ENCODE measurements at places on chromosomes 5 and 9.

DNA sequence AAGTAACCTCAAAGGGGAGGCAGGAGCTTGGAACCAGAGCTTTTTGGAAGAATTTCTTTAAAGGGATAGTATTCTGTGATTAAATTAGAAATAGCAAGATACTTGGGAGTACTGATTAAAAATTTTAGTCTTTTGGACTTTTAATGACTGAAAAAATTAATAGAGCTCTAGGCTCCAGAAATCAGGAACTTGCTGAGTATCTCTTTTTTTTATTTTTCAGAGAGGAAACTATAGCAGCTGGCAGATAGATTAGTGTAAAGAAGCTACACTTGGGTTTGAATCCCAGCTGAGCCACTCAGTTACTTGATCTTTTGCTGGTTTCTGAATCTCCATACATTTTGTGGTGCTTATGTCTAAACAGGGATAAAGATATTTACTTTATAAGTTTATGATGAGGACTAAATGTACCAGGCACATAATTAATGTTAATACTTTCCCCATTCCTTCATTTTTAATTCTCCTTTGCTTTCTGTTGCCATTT is 94.2 kb upstream of the TNC start:
- no peak for DNase-seq

GRCh38 chr5:174527916-174528540 is 196.4 kb upstream of the MSX2 start:
- DNase-seq: no peak

GRCh38 chr9:112041536-112042243 is 133.4 kb downstream of the SUSD1 start:
- peak; percentile 89 for DNase-seq

DNA sequence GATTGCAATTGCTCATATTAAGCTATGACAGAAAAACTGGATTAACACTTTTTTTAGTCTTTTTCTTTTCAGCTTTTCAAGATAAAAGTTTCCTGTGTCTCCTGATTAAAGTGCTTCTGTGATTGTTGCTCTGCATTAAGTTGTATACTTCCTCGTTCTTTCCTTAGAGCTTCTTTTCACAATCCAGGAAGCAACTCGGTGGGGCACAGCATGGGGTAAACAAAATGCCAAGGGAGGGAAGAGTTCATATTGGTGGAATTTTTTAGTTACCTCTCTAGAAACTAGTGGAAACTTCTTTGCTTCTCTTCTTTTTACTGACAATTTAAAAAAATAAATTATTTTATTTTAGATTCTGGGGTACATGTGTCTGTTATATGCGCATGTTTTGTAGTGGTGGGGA is 37.8 kb upstream of the ARRDC3 start:
- DNase-seq: no peak

GRCh38 chr5:143550986-143551630 is 147.6 kb upstream of the NR3C1 start:
- no peak for DNase-seq

DNA sequence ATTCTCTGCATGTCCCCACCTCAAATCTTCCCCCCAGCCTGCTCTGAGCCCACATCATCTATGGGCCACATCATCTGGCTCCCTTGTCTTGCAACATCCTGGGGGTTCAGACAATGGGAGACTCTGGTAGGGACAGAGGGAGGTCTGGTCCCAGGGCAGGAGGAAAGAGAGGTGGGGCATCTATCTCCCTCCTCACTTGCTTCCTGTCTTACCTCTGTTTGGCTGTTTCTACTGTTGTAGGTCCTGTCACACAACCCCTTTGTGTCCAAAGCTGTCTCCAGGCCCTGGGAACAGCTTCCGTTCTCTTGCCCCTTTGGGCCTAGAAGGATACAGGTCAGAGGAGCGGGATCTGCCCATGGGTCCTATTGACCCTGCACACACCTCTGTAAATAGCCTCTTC is 227.2 kb downstream of the NSG2 start:
- no peak for DNase-seq

DNA sequence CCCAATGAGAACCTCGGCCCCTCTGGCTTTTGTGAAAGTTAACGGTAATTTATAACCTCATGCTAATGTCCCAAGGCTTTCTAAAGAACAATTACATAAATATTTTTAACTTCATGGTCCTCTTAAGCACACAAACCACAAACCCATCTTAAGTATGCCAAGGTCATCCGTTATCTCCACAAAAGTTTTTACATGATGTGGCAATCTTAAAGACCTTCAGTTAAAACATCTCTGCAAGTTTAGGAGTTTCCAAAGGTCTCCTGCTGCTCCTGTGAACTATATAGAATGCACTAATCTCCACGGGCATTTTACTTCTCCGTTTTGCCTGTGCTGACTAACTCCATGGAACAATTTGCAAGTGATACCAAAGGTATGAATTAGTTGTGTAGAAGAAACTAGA is 228.2 kb downstream of the TLE1 start:
- DNase-seq: no peak

GRCh38 chr9:75907329-75907728 is 16.9 kb downstream of the PCSK5 start:
- DNase-seq: no peak

DNA sequence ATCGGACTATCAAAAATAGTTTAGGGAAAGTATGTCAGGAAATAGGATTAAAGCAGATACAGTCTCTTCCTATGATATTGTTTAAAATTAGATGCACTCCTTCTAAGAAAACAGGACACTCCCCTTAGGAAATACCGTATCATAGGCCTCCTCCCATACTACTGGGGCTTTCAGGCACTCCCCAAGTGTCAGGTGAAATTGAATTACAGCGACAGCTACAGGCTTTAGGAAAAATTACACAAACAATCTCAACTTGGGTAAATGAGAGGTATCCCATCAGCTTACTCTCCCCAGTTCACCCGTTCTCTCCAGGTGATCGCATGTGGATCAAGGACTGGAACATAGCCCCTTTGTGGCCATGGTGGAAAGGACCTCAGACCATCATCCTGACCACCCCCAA is 110.4 kb upstream of the EPB41L4A start:
- DNase-seq: no peak

DNA sequence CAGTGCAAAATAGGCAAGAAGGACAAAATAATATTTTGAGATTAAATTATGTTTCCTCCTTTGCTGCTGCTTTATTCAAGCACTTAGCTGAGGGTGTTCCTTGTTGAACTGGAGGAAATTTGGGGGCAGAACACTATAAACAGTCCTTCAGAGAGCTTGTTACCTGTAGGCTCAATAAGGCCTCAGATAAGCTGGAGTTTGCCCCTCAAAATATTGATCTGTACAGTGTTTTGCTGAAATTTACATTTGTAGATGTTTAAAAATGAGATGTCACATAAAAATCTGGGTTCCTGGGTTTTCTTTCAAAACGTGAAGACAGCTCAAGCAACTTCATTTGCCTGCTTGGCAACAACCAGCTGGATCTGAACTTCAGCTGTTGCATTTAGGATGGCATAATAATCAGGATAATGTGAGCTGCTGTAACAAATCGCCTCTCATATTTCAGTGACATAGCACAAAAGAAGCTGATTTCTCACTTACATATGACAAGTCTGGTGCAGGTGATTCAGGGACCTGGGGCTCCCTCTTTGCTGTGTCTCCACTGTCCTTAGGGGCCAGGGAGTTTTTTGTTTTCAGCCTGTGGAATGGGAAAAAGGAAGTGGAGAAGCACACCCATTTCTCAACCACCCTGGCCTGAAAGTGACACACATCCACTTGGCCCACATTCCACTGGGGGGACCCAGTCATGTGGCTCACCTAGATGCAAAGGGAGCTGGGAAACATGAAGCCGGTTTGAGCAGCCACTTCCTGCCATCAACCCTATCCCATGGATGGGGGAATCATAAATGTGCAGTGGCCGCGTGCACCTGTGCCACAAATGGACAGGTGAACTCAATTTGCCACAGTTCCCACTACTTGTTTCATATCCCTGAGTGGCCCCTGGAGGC is 2.4 kb upstream of the PSAT1 start:
- DNase-seq: no peak

DNA sequence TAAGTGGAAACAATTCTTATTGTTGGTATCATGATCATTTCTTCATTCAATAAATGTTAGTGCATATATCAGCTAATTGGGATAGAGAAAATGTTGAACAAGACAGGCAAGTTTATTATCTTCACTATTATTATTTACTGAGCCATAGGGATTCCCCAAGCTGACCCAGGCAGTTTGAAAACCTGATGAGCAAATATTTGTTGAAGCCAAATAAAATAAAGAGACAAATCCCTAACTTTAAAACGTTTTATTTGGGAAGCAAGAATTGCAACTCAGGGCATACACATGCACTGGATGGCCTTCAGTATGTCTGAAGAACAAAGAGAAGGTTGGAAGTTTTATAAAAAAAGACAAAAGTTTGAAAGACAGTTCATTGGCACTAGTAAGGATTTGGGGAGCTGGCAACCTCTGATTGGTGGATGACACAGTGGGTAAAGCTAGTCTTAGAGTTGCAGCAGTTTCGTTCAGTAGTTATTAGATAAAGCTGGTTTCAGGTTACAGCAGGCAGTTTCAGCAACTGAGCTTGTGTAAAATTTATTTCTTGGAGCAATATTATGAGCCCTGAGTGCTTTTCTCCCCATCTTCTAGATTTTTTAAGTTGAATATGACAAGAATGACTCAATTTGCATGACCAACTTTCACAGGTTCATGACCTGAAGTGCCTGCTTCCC is 44.7 kb upstream of the PRLR start:
- DNase-seq: no peak

GRCh38 chr5:119339344-119339743 is 16.5 kb upstream of the TNFAIP8 start:
- no peak for DNase-seq

- no peak for DNase-seq
Observed at GRCh38 chr9:27382308-27382707, 85.4 kb upstream of the EQTN start.

DNA sequence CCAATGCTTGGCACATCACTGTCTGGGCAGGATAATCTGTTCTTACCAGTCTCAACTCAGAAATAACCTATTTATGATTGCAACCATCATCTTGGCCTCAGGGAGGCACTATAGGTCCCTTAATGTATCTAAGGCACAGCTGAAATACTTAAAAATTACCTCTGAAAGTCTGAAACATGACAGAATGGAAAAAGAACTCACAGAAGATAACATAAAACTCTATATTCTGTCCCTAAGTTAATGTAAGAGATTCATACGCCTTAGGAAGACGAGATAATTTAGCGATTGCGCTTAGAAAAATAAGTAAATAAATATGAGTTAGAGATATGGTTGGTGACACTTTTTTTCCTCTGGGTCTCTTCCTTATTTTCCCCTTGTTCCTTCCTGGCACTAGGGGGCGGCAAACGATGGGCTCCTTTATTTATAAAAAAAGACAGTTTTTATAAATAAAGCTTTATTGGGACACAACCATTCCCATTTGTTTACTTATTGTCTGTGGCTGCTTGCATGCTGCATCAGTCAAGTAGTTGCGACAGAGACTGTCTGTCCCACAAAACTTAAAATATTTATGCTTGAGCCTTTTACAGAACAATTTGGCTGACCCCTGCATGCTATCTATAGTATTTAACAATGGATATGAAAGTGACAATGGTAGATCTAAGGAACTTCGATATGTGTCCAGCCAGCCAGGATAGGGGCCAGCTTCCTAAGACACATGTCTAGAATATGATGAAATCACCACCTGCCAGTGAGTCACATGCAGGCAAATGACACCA is 79.6 kb downstream of the PDE4D start:
- DNase-seq: peak; percentile 33

- peak; percentile 26 for DNase-seq
Observed at GRCh38 chr5:32312197-32312594, 543 bp downstream of the MTMR12 start.

DNA sequence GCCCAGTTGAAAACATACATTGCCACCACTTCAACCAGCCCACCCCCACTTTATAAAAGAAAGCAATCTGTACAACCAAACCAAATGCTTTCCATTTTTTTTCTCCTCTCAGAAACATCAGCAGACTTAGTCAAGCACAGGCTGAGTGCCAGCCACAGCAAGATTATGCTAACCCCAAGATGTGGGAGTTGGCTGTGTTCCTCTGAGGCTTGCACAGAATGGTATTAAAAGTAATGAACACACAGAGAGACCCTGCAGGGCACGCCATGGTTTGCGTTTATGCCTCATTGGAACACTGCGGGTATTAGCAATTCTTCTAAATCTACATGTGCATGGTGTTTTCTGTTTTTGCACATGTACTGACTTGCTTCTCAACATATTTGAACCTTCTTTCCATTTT is 419.9 kb upstream of the GRAMD2B start:
- DNase-seq: peak; percentile 34

- peak; percentile 31 for DNase-seq
Observed at GRCh38 chr5:128674837-128675446, 136.9 kb upstream of the FBN2 start.
